ENCODE measurements at places on chromosomes 7 and 10.

DNA sequence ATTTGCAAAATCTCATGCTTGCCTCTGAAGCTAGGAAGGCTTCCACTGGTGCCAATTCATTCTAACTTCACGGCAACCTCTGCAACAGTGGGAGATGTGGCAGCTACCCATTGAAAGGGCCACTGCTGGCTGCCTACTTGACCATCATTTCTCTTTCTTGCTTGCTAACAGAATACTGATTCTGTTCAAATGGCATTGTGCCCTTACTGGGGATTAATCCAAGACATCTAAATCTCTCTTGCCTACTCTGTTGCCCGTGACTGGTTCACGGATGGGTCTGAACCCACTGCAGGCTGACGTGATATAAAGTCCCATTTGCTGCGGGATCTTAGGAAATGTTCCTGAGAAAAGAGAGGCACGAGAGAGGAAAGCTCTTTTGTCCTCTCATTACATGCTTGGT, 51.3 kb upstream of the GSDME start:
- DNase-seq, result no peak

GRCh38 chr10:58457761-58458616, 54.7 kb upstream of the BICC1 start:
- no peak for DNase-seq

DNA sequence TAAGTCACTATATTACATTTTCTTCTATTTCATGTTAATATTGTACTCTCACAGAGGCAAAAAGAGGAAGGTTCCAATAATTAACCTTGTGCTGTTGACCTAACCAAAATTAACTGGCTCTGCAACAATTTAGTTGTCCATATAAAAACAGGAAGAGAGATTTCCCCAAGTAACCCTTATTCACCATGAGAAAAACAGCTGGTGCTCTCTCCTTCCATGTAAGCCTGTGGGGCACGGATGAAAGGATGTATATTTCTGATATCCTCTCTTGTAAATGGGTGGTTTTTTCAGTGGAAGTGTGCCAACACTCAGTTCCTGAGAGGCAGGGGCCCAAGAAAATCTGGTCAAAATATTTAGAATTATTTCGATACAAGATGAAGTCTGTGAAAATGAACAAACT, 358.1 kb downstream of the CRPPA start:
- no peak for DNase-seq

DNA sequence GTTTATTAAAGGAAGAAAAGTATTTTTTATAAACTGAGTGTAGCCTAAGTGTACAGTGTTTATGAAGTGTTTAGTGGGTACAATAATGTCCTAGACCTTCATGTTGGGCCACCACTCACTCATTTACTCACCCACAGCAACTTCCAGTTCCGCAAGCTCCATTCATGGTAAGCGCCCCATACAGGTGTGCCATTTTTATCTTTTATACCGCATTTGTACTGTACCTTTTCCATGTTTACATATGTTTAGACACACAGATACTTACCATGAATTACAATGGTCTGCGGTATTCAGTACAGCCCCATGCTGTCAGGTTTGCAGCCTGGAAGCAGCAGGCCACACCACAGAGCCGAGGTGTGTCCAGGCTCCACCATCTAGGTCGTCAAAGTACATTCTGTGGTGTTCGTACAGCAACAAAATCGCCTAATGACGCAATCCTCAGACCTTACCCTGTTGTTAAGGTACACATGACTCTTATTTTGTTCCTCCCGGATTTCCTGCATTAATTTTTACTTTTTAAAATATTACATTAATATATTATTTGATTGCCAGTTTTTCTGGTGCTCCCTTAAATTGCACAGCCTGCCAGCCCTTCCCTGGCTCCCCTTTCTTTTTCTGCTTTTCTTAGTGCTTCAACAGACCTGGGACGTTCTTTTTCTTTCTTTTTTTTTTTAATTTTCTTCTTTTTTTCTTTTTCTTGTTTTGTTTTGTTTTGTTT, 881 bp upstream of the SSBP1 start:
- no peak for DNase-seq

GRCh38 chr10:89699581-89700064, 1.8 kb upstream of the KIF20B start:
- no peak for DNase-seq

DNA sequence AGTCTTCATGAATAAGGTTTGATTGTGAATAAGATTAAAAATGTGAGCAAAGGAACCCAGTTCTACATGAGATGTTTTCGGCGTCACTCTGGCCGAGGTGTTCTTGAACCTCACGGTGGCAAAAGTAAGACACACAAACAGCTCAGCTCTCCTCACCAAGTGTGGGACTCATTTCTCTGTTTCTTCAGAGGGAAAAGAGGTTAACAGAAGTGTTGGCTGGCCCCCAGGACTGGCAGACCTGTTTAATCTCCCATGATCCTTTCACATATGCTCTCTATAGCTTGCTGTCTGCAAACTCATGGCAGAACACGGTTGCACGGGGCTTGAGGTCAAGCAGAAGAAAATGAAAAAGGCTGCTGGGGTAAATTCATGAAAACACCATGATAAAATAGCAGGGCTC, 394.4 kb downstream of the CALN1 start:
- DNase-seq, result no peak

DNA sequence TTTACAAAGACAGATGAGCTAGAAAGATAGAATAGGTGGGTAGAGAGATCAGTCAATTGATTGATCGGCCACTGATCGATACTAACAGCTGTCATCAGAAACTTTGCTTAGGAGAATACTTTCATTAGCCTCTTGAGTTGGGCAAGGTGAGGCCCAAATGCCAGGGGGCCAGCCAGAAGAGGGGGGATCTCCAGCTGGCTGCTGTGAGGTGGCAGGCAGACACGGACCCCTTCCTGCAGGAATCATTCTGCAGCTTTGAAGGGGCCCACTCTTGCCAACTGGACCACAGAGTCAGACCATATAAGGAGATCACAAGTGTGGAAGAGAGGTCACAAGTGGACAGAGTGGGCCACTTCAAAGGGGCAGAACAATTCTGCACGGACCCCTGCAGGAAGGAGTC, 62.9 kb upstream of the DOCK1 start:
- no peak for DNase-seq

DNA sequence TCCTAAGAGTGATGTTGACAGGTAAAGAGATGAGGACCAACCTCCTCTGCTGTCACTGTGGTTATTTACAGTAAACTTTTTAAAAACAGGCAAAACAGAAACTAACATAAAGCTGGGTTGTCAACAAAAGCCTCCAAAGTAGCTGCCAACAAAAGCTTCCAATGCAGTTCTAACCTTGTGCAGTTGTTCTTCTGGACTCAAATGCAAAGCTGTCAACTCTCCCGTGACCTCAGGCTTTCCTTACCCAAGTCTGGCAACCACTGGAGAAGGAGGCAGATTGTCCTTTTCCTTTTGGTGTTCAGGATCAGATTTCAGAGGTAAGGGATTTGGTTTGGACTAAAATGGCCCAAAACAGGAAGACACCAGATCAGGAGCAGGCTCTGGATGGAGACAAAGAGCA, 63.1 kb downstream of the DLG5 start:
- DNase-seq, result no peak

GRCh38 chr7:156651474-156651873, 10.9 kb downstream of the RNF32 start:
- DNase-seq, result no peak

DNA sequence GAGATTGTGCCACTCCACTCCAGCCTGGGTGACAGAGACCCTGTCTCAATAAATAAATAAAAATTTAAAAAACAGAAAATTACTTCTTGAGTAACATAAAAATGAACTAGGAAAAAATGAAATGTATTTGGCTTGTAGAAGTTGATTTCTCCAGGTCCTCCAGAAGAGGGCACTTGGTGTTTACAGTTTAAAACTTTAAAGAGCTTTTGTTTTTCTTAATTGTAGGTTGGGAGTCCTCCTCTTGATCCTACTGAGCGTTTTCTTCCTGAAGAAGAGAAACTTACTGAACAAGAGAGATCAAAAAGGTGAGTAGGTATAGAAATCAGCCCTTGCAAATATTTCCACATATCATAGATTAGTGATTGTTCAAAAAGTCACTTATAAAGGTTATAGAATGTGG, 16.2 kb downstream of the KIFBP start:
- no peak for DNase-seq

DNA sequence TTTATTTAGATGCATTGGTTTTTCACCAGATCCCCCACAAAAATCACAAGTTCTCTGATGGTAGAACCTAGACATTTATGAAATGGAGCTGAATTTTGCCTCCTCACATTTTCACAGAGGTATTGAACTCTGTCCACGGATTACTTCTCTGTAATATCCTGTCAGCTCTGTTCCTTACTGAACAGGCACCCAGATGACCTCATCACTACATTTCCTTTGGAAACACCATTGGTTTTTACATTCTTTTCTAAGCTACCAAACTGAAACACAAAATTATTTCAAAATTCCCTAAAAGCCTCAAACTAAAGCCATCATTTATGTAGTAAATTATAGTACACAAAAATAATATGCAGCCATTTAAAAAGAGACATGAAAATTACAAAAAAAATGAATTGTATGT, 98.3 kb upstream of the KCNIP2 start:
- DNase-seq, result no peak

Measured in NCI-H2171 (cell line).